ENCODE measurements at places on chromosomes 12 and 14.
A peak's percentile ranks its signal among the peaks of the same experiment; 100 is the strongest.

GRCh38 chr12:12671850-12672660, 23.9 kb downstream of the GPR19 start:
- H3K4me1 ChIP-seq: no peaks in the 10 kb centered on the region
- DNase-seq: no peak
- no peaks in the 10 kb centered on the region for H3K36me3 ChIP-seq
- no peak overlapping the region for H3K27ac ChIP-seq
- no peak overlapping the region for H3K4me3 ChIP-seq

- peak overlapping the region; percentile 2 for H3K27ac ChIP-seq
- H3K27me3 ChIP-seq: no peaks in the 10 kb centered on the region
- H3K4me1 ChIP-seq: peaks cover 34% of the 10 kb centered on the region
- H3K36me3 ChIP-seq: peaks cover 4% of the 10 kb centered on the region
- H3K4me3 ChIP-seq: no peak overlapping the region
Measured at GRCh38 chr12:42560977-42561376, 28.6 kb downstream of the PRICKLE1 start.

DNA sequence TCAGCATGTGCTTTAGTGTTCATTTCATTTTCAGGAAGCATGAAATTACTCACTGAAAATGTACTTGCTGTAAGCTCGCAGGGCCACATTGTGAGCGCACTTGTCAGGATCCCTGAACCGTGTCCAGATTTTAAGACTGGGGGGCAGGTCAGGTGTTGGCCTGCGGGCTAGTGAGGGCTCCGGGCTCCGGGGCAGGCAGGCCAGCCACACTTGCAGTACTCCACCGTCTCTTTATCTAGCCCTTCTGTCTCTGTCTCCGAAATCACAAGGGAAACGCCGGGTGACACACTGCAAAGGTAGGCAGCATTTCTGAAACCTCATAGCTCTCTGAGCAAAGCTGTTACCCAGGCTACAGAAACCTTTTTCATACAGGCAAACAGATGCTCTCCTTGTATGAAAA, 98.7 kb downstream of the EML1 start:
- H3K27ac ChIP-seq: no peak overlapping the region
- no peak for DNase-seq
- H3K27me3 ChIP-seq: peaks cover 4% of the 10 kb centered on the region
- H3K4me3 ChIP-seq: no peak overlapping the region

- peaks cover 6% of the 10 kb centered on the region for H3K4me1 ChIP-seq
- H3K27me3 ChIP-seq: peaks cover 10% of the 10 kb centered on the region
- no peaks in the 10 kb centered on the region for H3K36me3 ChIP-seq
- H3K4me3 ChIP-seq: no peak overlapping the region
Measured at GRCh38 chr12:51926718-51927117, 19.4 kb downstream of the ACVRL1 start.

DNA sequence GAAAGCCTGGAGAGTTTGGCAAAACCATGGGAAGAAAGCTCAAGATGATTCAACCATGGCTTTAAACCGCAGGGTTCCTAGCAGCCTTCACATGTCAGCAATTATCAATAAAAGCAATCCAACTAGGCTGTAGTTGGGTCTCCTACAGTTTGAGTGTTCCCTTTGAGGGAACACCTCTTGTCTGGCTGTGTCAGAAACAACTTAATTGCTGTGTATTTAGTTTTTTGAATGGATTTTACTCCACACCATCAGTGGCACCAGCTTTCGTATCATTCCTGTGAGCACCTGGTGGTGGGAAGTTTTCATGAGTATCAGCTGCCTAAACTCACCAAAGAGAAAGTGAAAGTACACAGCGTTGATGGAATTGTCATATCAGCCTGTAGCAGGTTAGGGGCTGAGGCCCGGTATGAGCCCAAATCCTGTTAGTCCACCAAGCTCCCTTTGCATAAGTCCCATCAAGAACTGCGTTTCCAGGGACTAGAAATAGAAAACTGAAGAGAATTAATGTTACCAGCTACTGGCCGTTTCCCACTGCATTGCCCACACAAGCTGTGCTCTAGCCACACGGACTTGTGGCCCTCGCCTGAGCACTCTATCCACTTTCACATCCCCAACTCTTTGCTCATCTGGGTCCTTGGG, 10.9 kb upstream of the IL26 start:
- DNase-seq: no peak
- H3K27ac ChIP-seq: no peak overlapping the region
- H3K36me3 ChIP-seq: no peaks in the 10 kb centered on the region
- no peaks in the 10 kb centered on the region for H3K27me3 ChIP-seq
- H3K4me1 ChIP-seq: peaks cover 28% of the 10 kb centered on the region
- no peak overlapping the region for H3K4me3 ChIP-seq

GRCh38 chr12:1691123-1692007, 495 bp downstream of the ADIPOR2 start:
- peaks cover 34% of the 10 kb centered on the region for H3K4me1 ChIP-seq
- H3K27me3 ChIP-seq: no peaks in the 10 kb centered on the region
- no peak for DNase-seq
- H3K4me3 ChIP-seq: peak overlapping the region; percentile 98
- peaks cover 4% of the 10 kb centered on the region for H3K36me3 ChIP-seq

DNA sequence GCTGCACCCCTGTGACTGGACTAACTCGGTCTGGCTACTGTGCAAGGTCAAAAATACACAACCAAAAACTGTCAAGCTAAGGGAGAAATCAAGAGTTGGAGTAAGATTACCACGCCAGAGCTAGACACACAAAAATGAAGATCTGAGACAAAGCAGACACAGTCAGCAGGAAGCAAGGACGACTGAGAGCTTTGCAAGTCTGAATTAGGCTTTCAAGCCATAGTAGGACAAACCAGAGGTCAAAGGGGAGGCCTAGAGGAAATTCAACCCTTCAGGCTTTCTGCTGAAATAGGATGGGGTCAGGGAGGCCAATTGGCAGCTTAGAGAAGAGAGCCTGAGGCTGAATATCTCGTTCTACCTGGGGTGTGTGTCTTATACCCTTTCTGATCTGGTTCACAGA, 117.3 kb downstream of the LLPH start:
- H3K4me1 ChIP-seq: peaks cover 40% of the 10 kb centered on the region
- no peaks in the 10 kb centered on the region for H3K27me3 ChIP-seq
- no peak for DNase-seq
- peaks cover 16% of the 10 kb centered on the region for H3K36me3 ChIP-seq

DNA sequence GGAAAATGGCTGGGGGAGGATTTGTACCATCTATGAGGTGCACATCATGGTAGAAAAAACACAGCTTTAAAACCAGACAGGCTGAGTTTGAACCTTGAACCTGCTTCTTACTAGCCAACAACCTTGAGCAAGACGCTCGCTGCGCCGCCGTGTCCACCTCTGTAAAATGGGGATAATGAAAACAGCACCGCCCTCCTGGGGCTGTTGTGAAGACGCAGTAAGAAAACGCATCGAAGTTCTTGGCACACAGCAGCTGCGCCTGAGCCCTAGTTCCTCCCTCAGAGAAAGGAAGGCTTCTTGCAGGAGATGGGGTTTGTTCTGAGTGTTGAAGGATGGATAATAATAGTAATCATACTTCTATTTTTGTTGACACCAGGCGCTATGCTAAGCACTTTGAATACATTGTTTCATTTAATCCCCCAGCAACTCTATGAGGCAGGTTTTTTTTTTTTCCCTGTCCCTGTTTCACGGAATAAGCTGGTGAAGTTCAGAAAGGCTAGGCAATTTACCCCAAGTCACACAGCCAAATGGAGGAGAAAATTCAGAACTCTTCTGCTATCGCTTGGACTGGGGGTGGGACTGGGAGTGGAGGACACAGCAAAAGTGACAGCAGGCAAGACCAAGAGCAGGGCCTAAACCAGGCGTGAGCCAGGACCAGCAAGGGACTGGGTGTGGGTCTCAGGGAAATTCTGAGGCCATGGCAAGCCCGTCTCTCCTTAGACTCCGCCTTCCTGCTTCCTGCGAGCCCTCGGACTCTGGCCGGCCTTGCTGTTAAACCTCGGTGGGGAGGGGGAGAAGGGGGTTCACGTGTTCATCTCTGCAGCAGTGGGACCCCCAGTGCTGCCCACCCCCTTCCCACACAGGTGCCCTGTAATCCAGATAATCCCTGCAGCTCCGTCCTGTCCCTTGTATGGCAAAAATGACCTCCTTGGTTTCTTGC, 97.5 kb downstream of the LRRC74A start:
- no peaks in the 10 kb centered on the region for H3K36me3 ChIP-seq
- no peaks in the 10 kb centered on the region for H3K27me3 ChIP-seq
- DNase-seq: no peak
- peaks cover 90% of the 10 kb centered on the region for H3K4me1 ChIP-seq
- H3K27ac ChIP-seq: peak overlapping the region; percentile 95

DNA sequence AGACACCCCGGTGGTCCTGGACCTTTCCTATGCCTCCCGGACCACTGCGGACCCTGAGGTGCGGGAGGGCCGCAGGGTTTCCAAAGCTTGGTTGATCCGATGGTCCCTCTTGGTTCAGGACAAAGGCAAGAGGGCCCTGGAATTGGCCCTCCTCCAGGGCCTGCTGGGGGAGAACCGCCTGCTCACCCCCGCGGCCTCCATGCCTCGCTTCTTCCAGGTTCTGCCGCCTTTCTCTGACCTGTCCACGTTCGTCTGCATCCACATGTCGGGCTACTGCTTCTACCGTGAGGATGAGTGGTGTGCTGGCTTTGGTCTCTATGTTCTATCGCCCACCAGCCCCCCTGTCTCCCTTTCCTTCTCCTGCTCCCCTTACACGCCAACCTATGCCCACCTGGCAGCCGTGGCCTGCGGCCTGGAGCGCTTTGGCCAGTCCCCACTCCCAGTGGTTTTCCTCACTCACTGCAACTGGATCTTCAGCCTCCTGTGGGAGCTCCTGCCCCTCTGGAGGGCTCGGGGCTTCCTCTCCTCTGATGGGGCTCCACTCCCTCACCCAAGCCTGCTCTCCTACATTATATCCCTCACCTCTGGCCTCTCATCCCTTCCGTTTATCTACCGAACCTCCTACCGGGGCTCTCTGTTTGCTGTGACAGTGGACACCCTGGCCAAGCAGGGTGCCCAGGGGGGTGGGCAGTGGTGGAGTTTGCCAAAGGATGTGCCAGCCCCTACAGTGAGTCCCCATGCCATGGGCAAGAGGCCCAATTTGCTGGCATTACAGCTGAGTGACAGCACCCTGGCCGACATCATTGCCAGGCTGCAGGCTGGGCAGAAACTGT, 13.8 kb downstream of the CBLN3 start:
- peaks cover 33% of the 10 kb centered on the region for H3K36me3 ChIP-seq
- no peak overlapping the region for H3K4me3 ChIP-seq
- H3K27ac ChIP-seq: no peak overlapping the region
- no peaks in the 10 kb centered on the region for H3K27me3 ChIP-seq

GRCh38 chr14:90743826-90744225, 72.4 kb downstream of the TTC7B start:
- H3K4me1 ChIP-seq: peaks cover 4% of the 10 kb centered on the region
- no peak overlapping the region for H3K4me3 ChIP-seq
- no peaks in the 10 kb centered on the region for H3K27me3 ChIP-seq
- no peak for DNase-seq

GRCh38 chr14:59254911-59255545, 66.6 kb downstream of the DAAM1 start:
- peaks cover 47% of the 10 kb centered on the region for H3K4me1 ChIP-seq
- no peak for DNase-seq
- peaks cover 4% of the 10 kb centered on the region for H3K36me3 ChIP-seq

GRCh38 chr14:100754020-100754419, 27.3 kb downstream of the DLK1 start:
- H3K36me3 ChIP-seq: no peaks in the 10 kb centered on the region
- no peak overlapping the region for H3K27ac ChIP-seq
- no peaks in the 10 kb centered on the region for H3K4me1 ChIP-seq

- peak overlapping the region; percentile 30 for H3K27ac ChIP-seq
- DNase-seq: no peak
- H3K4me1 ChIP-seq: peaks cover 56% of the 10 kb centered on the region
- no peaks in the 10 kb centered on the region for H3K27me3 ChIP-seq
- no peak overlapping the region for H3K4me3 ChIP-seq
Measured at GRCh38 chr12:91885851-91886731, 259.6 kb downstream of the BTG1 start.

GRCh38 chr12:114671443-114672411, 12.2 kb downstream of the TBX3 start:
- peaks cover 80% of the 10 kb centered on the region for H3K4me1 ChIP-seq
- peaks cover 52% of the 10 kb centered on the region for H3K36me3 ChIP-seq
- H3K4me3 ChIP-seq: peak overlapping the region; percentile 80
- peak overlapping the region; percentile 100 for H3K27ac ChIP-seq
- H3K27me3 ChIP-seq: no peaks in the 10 kb centered on the region

DNA sequence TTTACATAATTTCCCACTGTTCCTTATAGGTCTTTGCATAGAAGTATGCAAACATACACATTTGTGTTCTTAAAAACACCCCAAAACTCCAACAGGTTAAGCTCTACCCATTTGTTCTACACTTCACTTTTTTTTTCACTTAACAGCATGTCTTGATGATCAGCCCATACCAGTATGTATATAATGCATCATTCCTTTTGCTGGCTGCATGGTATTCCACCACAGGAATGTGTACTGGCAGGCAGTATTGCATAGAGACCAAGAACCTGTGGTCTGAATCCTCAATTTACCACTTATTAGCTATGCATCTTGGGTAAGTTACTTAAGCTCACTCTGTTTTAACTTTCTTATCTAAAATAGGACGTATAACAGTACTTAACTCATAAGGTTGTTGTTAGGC, 65.5 kb downstream of the SAMD4A start:
- H3K27me3 ChIP-seq: no peaks in the 10 kb centered on the region
- H3K36me3 ChIP-seq: peaks cover 3% of the 10 kb centered on the region
- DNase-seq: no peak
- H3K27ac ChIP-seq: no peak overlapping the region

DNA sequence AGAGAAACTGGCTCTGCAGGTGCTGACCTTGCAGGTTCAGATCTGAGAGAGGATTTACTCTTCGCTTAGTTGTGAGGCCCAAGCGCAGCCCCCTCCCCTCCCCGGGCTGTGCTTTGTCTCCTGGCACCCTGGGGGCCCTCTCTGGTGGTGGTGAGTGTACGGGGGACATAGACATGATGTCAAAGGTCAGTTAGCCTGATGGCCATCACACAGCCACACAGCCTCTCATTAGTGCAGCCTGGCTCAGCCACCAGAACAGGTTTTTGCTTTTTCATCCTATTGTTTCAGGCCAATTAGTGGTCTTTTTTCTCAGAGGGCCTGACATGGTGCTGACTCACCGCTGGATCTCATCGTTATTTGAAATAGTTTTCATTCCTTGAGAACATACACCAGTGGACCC, 437.9 kb downstream of the AACS start:
- H3K4me1 ChIP-seq: peaks cover 14% of the 10 kb centered on the region
- H3K27ac ChIP-seq: no peak overlapping the region
- H3K4me3 ChIP-seq: no peak overlapping the region
- DNase-seq: no peak
- H3K27me3 ChIP-seq: no peaks in the 10 kb centered on the region
- no peaks in the 10 kb centered on the region for H3K36me3 ChIP-seq

- H3K27me3 ChIP-seq: no peaks in the 10 kb centered on the region
- H3K36me3 ChIP-seq: peaks cover 13% of the 10 kb centered on the region
- no peaks in the 10 kb centered on the region for H3K4me1 ChIP-seq
- no peak overlapping the region for H3K4me3 ChIP-seq
Measured at GRCh38 chr12:19539071-19539470, 99.8 kb downstream of the AEBP2 start.
